ENCODE measurements at places on chromosomes 1 and 21.
A peak's percentile ranks its signal among the peaks of the same experiment; 100 is the strongest.

DNA sequence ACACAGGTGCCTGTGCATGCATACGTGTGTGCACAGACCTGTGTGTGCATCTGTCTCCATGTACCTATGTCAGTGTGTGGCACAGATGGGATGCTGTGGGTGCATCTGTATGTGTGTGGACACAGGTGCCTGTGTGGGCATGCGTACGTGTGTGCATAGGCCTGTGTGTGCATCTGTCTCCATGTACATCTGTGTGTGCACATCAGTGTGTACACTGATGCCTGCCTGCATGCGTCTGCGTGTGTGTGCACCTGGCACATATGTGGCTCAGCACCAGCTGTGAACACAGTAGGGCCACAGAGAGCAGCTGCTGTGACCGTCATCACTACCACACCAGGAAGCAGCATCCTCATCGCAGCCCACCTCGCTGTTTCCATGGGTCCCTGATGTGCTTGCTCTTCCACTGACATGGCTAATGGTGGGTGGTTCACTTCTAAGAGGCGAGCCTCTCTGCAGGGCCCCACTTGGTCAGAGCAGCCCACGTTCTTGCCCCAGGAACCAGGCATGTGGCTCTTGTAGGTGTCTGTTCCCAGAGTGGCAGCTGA, 9.6 kb upstream of the SPATC1L start:
- no peak for DNase-seq

GRCh38 chr1:8443558-8444194, 125.8 kb downstream of the SLC45A1 start:
- DNase-seq, result no peak

GRCh38 chr1:27021354-27022031, 8.8 kb upstream of the TENT5B start:
- no peak for DNase-seq

DNA sequence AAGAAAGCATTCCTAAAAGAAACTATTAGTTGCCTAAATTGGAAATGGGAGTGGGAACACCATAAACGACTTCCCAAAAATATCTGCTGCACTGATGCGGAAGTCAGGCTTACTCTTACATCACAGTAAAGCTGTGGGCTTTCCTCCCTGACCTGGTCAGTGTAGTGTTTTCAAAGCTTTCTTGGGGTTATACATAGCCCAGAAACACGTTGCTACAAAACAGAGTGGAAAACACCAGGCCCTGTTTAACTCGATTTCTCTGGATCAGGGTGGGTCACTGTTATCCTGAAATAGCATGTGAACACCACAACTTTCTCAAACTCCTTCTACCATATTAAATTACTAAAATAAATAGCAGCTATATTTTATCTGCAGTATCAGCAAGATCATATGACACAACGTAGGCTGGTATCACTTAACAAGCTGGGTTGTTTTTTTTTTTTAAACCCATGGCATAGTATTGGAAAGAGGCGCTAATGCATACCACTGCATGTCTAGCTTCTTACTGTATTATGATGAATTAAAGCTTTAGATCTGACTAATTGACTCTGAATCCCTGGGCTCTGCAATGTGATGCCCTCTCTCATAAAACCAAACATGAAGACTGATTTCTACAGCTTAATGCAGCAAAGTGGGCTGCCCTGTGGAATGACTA, 184.6 kb downstream of the TGFB2 start:
- peak; percentile 72 for DNase-seq

DNA sequence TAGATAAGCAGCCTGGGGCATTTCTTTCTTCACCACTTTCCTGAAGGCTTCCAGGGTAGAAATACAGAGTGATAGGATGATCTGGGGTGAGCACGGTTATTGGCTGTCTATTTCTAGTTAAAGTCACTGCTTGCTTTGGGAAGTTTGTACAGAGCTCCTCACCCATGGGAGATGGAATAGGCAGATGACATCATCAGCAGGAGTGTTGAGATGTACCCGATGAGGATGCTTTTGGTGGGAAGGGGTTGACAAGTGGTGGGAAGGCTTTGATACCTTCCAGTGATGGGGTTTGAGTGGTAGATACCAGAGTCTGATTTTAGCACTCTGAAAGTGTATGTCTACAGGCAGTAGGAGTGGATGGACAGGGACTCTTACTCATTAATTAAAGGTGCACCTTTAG, 112.6 kb downstream of the BRINP2 start:
- no peak for DNase-seq

DNA sequence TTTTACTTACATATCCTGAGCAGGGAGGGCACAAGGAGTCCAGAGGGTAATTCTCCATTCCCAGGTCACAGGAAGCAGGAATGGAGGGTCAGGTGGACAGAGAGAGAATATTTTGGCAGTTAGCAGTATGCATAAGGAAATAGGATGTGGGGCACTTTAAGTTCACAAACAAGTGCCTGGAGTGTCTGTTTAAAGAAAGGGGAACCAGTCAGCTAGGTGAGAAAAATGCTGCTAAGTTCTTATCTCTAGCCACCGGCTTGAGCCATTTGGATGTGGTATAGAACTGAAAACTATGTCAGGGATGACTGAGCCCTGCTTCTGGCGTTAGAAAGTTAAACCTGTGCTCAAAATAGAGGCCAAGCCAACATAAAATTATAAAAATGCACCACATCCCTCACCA, 739.7 kb upstream of the NCAM2 start:
- no peak for DNase-seq

- DNase-seq, result no peak
Measured at GRCh38 chr1:55546553-55546952, 331.4 kb upstream of the USP24 start.

- no peak for DNase-seq
Measured at GRCh38 chr1:156666862-156667609, 10.2 kb downstream of the NES start.

- DNase-seq, result no peak
Measured at GRCh38 chr21:36591326-36591970, 107.5 kb upstream of the SIM2 start.

DNA sequence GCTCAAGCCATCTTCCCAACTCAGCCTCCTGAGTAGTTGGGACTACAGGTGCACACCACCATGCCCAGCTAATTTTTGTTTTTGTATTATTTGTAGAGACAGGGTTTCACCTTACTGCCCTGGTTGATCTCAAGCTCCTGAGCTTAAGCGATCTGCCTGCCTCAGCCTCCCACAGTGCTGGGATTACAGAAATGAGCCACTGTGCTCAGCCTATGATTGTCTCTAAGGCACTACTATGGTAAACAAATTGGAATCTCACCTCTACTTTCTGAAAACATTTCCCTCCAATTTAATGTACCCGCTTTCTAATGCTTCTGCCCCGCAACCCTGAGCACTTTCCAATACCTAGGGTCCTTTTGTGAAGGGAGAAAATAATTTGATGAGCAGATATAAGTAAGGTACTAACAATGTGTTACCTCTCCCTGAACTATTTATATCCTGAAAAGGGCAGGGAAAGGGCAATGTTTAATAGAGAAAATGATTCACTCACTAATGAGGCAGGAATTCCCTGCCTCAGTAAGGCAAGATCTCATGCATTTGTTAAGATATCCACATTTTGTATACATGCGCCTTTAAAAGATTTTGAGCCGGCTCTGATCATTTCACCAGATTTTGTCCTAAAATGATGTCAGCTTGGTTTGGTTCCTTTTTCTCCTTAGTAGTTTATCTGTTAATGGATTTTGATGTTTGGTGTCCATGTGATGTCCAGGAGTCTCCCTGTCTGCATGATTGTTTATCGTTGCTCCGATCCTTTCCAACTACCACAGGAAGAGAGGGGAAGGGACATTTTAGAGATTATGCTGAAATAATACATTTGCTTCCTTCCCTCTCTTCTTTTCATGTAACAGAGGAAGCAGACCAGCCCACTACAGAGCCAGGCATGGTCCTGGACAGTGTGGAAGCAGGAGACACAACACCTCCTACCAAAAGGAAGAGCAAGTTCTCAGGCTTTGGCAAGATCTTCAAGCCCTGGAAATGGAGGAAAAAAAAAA, 47.3 kb upstream of the RCC1 start:
- no peak for DNase-seq

- DNase-seq, result no peak
Measured at GRCh38 chr1:53395671-53396215, 63.5 kb upstream of the DMRTB1 start.

DNA sequence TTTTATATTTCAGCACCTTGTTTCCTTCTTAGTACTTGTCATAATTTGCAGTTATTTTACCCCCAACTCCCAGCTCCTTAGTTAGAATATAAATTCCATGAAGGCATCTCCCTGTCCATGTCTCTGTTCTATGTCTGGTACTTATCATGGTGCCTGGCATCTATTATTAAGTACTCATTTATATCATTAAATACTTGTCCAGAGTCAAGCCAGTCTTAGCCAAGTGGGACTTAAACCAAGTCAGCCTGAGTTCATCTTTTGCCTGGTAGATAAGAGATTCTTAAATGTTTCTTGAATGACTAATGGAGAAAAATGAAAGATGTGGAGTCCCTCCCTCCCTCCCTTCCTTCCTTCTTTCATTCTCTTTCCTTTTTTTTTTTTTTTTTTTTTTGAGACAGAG, 9.4 kb downstream of the SLC25A44 start:
- peak; percentile 83 for DNase-seq

GRCh38 chr1:97089173-97089572, 367.6 kb downstream of the PTBP2 start:
- DNase-seq, result no peak

DNA sequence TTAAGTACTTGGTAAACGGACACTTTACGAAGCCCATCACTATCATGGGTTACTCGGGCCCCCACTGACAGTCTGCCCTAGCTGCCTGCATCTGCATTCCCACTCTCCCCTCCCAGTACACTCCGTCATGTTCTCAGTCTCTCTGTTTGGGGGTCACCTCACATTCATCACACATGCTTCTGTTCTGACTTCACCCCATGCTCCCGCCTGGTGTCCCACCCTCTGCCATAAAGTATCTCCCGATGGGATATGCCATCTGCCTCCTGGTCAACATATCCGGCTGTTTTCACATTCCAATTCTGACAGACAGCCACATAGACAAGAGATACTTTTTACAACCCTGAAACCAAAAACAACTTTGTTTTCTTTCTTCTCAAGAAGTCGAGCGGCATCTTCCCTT, 1.0 kb downstream of the OLFML2B start:
- DNase-seq, result no peak

GRCh38 chr21:25855576-25855975, 120.8 kb downstream of the GABPA start:
- no peak for DNase-seq

- DNase-seq, result no peak
Measured at GRCh38 chr1:228308628-228309325, 97.9 kb downstream of the TRIM11 start.

GRCh38 chr21:40881767-40882166, 34.8 kb upstream of the DSCAM start:
- DNase-seq, result no peak

DNA sequence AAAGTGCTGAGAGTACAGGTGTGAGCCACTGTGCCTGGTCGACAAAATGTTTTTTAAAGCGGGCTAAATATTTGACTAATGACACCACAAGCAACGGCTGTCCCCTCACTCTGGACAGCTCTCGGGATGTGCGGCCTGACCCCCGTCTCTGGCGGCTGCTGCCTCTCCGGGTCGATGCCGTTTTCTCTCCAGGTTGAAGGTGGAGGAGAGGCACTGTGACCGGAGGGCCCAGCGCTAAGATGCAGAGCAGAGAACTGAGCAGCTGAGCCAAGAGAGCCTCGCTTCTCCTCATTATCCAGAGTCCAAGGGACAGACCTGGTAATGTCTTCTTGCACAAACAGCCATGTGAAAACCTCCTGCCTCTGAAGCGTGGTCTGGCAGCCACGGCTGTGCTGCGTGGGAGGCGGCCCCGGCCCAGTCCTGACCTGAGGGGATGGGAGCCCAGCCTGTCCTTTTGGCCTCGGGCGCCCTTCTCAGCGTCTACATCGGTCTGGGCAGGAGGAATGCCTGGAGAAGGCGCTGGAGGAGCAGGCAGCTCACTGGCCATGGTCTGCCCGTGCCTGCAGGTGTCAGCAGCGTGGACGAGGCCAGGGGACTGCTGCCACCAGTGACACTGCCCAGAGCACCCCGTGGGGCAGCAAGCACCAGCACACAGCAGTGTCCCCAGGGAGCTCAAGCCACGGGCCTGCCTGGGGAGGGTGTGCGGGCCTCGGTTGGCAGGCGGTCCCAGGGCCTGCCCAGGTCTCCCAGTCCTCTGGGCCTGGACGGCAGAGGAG, 10.3 kb downstream of the MORN1 start:
- DNase-seq, result no peak

GRCh38 chr21:45309069-45309986, 21.6 kb upstream of the POFUT2 start:
- DNase-seq, result peak; percentile 67

DNA sequence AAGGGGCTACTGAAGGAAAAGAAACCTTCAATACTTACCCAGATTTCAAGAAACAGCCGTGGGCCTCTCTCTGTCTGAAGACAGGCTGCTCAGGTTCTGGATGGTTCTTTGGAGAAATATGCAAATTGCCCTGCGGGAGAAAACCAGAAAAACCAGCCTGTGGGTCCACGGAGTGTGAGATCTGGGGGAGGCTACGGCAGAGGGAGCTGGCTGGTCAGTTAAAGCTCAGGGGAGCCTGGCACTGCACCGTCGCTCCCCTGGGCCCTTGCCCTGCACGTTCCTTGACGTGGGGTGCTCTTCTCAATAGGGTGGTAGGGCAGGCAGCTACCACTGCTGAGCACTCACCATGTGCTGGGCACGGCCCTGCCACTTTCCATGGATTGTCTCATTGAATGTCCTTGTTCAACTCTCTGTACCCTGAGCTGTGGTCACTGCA, 12.7 kb downstream of the TMCO4 start:
- DNase-seq, result no peak

DNA sequence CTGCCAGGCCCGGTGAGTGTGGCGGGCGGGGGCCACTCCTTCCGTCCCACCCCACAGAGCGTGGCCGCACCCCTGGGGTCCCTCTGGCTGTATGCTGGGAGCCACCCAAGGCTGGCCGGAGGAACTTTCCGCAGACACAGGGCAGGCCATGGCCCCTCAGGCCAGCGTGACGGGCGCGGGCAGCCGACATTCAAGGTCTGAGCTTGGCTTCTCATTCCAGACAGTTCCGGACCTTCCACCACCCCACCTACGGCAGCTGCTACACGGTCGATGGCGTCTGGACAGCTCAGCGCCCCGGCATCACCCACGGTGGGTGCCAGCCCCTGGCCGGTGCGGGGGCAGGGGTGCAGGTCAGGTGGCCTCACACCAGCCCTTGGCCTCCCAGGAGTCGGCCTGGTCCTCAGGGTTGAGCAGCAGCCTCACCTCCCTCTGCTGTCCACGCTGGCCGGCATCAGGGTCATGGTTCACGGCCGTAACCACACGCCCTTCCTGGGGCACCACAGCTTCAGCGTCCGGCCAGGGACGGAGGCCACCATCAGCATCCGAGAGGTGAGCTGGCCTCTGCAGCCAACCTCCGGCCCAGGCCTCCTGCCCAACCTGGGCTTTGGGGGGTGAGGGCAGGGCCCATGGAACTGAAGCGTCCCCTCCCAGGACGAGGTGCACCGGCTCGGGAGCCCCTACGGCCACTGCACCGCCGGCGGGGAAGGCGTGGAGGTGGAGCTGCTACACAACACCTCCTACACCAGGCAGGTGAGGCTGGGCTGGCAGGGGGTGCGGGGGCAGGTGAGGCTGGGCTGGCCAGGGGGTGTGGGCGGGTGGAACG, 7.3 kb downstream of the SCNN1D start:
- no peak for DNase-seq

GRCh38 chr1:113946678-113947387, 17.7 kb downstream of the HIPK1 start:
- DNase-seq, result peak; percentile 34
